Choroid plexus epithelial cell (primary cell): ENCODE measurements at places on chromosomes 1 and 21.

- DNase-seq = no peak
Measured at GRCh38 chr21:37208056-37208721, 58.9 kb downstream of the VPS26C start.

GRCh38 chr1:241749945-241750695, 97.9 kb upstream of the EXO1 start:
- no peak for DNase-seq

GRCh38 chr1:195981448-195982139, 626.6 kb downstream of the KCNT2 start:
- peak; percentile 56 for DNase-seq

- DNase-seq = no peak
Measured at GRCh38 chr1:117759535-117759934, 153.7 kb downstream of the TENT5C start.

DNA sequence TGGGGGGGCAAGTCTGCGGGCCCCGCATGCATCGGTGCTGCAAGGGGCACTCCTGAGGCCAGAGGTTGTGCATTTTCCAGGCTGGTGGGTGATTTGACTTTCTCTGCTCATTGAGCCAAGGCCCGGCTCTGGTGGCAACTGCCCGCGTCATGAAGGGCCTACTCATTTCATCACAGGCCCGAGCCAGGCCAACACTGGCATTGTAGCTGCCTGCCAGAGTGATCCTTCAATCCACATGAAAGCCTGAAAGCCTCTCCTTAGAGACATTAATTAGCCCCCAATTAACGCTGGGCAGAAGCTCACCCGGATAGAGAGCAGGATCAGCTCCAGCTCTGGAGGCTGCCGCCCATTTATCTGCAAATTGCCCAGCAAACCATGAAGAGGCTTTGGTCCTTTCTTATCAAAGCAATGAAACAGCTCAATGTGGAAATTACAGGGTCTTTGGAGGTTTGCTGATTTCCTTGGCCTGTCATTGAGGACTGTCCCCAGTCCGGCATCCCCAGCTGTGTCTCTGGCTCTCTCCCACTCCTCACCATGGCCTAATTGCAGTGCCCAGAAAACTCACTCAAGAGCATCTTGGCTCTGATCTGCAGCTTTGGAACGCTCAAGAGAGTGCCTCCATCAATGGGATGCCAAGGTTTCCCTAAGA, 50.4 kb upstream of the STUM start:
- no peak for DNase-seq

- peak; percentile 20 for DNase-seq
Measured at GRCh38 chr1:22143065-22144033, at the start of gene WNT4. Gene WNT4 (minus strand): TSS chr1:22143097. CDS start chr1:22142922, 175 bp downstream.
